ENCODE measurements at places on chromosomes 6 and 20.

- no peaks in the 10 kb centered on the region for H3K36me3 ChIP-seq
- H3K4me3 ChIP-seq: no peak overlapping the region
- H3K4me1 ChIP-seq: peaks cover 3% of the 10 kb centered on the region
Observed at GRCh38 chr6:38847497-38847896, 132.4 kb downstream of the DNAH8 start.

DNA sequence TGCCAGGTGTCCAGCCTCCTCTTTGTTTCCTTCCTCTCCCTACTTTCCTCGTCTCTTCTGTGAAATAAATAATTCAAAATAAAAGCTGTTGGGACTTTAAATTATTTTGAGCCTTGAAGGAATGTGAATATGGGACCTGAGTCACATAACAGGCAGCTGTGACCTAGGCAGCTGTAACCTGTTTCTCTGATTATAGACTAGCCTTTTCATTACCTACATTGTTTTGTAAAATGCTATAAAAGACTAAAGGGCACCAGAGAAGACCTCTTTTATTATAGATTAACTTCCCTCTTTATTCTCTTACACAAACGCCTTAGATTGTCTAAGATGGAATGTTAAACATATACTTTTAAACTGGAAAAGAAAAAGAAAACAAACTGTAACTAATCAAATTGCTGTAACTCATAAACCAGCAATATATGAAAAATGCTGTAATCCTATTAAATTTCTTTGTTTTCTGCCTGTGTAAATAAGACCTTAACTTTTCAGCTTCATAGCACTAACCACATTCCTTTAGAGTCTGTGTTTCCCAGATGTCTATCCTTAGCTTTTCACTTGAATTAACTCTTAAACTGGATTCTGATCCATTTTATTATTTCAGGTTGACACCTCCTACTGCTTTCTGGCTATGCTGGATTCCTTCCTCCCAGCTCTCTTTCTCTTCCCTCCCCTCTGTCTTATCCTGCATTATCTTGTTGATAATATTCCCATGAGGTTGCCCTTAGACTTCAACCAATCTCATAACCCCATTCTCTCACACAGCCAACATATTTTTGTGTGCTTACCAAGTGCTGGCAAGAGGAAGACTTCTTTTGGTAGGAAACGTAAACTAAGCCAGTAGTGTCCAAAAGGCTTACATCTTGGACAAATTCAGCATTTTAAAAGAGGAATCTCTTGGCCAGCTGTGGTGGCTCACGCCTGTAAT, 69.2 kb downstream of the TPD52L1 start:
- no peaks in the 10 kb centered on the region for H3K27me3 ChIP-seq
- no peaks in the 10 kb centered on the region for H3K4me1 ChIP-seq
- H3K36me3 ChIP-seq: no peaks in the 10 kb centered on the region
- H3K27ac ChIP-seq: no peak overlapping the region
- no peak overlapping the region for H3K4me3 ChIP-seq

DNA sequence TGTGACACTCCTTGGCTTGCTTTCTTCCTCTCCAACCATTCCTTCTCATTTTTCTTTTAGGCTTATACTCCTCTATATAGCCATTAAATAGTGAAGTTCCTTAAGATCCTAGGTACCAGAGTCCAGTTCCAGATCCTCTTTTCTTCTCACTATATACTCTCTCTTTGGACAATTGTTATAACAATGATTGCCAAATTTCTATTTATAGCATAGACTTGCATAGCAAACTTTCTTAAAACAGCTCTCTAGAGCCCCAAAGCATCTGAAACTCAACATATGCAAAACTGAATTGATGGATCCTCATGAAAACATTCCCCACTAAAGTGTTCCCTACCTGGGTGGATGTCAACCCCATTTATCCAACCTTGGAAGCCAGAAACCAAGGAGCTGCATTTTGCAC, 13.4 kb downstream of the PHIP start:
- H3K4me3 ChIP-seq: no peak overlapping the region
- no peak overlapping the region for H3K27ac ChIP-seq
- peaks cover 2% of the 10 kb centered on the region for H3K36me3 ChIP-seq
- DNase-seq: no peak
- H3K27me3 ChIP-seq: no peaks in the 10 kb centered on the region
- H3K4me1 ChIP-seq: no peaks in the 10 kb centered on the region

- no peaks in the 10 kb centered on the region for H3K4me1 ChIP-seq
- DNase-seq: no peak
- no peaks in the 10 kb centered on the region for H3K27me3 ChIP-seq
- H3K27ac ChIP-seq: no peak overlapping the region
- H3K36me3 ChIP-seq: no peaks in the 10 kb centered on the region
Observed at GRCh38 chr6:100152201-100152600, 158.2 kb upstream of the MCHR2 start.

DNA sequence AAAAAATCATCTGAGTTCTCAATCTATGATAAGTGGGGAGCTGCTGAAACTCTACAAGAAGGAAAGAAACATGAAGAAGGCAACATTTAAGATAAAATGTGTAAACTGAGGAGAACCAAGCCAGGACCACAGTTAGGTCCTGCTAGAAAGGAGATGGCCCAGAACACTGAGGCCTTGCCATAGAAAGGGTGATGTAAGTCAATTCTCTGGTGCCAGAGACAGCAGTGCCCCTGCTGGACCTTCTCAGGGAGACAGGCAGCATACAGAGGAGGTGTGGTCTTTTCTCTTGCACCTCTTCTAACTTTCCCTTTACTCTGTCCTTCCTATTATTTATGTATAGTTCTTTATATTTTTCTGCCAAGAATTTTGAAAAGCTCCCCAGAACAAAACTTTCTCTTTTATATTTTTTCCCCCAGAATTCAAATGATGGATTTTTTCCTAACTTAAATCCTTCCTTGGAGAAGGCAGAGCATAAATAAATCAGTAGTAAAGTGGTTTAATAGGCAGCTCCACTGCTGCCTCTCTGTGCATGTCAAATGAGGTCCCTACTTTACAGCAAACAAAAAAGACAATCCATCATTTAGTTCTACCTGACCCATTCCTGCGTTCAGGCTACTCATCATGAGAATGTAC, 9.0 kb downstream of the UQCC2 start:
- H3K4me3 ChIP-seq: no peak overlapping the region
- no peak overlapping the region for H3K27ac ChIP-seq
- DNase-seq: no peak

DNA sequence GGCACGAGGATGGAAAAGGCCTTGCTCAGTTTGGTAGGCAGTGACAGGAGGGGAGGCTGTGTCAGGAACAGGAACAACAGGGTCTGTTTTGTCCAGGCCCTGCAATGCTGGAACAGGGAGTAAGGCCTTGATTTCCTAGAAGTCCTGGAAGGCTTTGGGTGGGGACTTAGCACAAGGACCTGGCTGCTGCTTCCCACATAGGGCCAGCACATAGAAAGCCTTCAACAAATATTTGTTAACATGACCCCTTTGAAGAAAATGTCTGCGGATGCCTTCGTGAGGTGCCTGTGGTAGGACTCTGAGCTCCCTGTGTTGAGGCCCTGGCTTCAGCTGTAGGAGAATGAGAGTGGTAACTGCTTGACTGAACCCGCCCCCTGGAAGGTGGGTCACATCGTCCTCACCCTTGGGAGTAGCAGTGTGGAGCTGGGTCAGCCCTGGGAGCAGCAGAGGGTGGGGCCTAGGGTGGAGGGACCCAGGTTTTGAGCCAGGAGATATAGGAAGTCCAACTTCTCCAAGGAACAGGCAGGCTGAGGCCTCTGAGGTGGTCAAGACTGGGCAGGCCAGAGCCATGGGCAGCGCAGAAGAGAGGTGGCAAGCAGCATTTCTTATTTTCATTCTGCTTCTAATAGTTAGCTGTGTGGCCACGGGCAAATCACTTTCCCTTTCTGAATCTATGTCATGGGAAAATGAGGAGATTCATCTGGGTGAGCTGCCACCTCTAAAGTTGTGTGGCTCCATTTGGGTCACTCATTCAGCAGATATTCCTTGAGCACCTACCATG, 50.0 kb downstream of the CNBD2 start:
- no peak for DNase-seq
- H3K27me3 ChIP-seq: no peaks in the 10 kb centered on the region
- no peak overlapping the region for H3K4me3 ChIP-seq
- no peaks in the 10 kb centered on the region for H3K4me1 ChIP-seq
- H3K36me3 ChIP-seq: no peaks in the 10 kb centered on the region

GRCh38 chr6:157240059-157240959, 83.0 kb downstream of the TMEM242 start:
- H3K4me1 ChIP-seq: peaks cover 4% of the 10 kb centered on the region
- no peaks in the 10 kb centered on the region for H3K36me3 ChIP-seq
- H3K4me3 ChIP-seq: no peak overlapping the region
- H3K27me3 ChIP-seq: peaks cover 21% of the 10 kb centered on the region
- DNase-seq: no peak

DNA sequence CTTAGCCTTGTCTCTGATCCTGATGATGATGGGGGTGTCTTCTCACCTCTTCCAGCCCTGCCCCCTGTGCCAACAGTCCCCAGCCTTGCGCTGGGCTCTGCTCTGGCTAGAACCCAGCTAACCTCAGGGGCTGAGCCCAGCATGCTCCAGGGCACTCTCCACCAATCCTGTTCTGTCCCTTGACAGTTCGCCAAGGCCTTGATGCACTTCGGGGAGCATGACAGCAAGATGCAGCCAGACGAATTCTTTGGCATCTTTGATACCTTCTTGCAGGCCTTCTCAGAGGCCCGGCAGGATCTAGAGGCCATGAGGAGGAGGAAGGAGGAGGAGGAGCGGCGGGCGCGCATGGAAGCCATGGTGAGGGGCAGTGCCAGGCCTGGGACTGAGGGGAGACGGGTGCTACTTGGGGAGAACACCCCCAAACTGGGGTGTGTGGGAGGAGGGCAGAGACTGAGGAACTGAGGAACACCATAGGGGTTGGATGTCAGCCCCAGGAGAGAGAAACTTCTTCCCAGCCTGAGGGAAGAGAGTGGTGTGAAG, 33.1 kb downstream of the MOCS1 start:
- no peaks in the 10 kb centered on the region for H3K4me1 ChIP-seq
- no peak overlapping the region for H3K4me3 ChIP-seq
- H3K36me3 ChIP-seq: peaks cover 29% of the 10 kb centered on the region
- no peak for DNase-seq

- H3K36me3 ChIP-seq: no peaks in the 10 kb centered on the region
- peaks cover 12% of the 10 kb centered on the region for H3K4me1 ChIP-seq
- H3K27me3 ChIP-seq: peaks cover 26% of the 10 kb centered on the region
- DNase-seq: peak; percentile 54
- peak within 1 kb of the TSS; percentile 75 for H3K4me3 ChIP-seq
Observed at GRCh38 chr6:132400883-132401617, at the start of gene MOXD1. TSS of gene MOXD1 (minus strand) at chr6:132401475. CDS start at chr6:132401426, 49 bp downstream.

GRCh38 chr20:57878786-57879424, 169.1 kb upstream of the PMEPA1 start:
- no peak overlapping the region for H3K4me3 ChIP-seq
- H3K4me1 ChIP-seq: no peaks in the 10 kb centered on the region
- no peaks in the 10 kb centered on the region for H3K27me3 ChIP-seq
- H3K27ac ChIP-seq: no peak overlapping the region
- DNase-seq: no peak

GRCh38 chr6:125314009-125314581, 12.3 kb upstream of the HDDC2 start:
- no peak overlapping the region for H3K27ac ChIP-seq
- no peak overlapping the region for H3K4me3 ChIP-seq
- H3K4me1 ChIP-seq: no peaks in the 10 kb centered on the region
- DNase-seq: peak; percentile 72
- no peaks in the 10 kb centered on the region for H3K27me3 ChIP-seq

Data from trophoblast cell (in vitro differentiated cells and primary cell).